Eye (tissue), 1 donor: ENCODE measurements at places on chromosomes 5 and 9.

GRCh38 chr5:109992264-109992915, 302.7 kb downstream of the MAN2A1 start:
- DNase-seq: no peak

GRCh38 chr5:145678255-145678654, 156.9 kb downstream of the PRELID2 start:
- DNase-seq: no peak

GRCh38 chr9:93033531-93033930, 25.0 kb upstream of the SUSD3 start:
- peak; percentile 76 for DNase-seq

- DNase-seq: no peak
Measured at GRCh38 chr5:74085186-74085585, 459.2 kb downstream of the ARHGEF28 start.

DNA sequence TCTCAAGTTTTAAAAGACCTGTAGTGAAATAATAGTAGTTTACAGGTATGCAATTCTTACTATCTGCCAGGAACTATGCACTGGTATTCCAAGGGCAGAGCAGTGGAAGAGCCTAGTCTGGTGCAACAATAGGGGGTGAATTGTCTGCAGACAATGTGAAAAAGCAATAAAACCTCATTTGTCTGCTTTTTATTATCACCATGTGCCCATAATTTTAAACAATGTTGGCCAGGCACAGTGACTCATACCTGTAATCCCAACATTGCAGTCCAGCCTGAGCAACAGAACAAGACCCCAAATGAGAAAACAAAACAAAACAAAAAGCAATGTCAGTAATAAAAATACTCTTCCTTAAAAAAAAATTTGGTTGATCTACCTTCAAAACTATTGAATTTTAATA, 12.2 kb upstream of the SLC44A1 start:
- no peak for DNase-seq

GRCh38 chr9:93670208-93671019, 94.0 kb downstream of the PHF2 start:
- DNase-seq: peak; percentile 73

- DNase-seq: no peak
Measured at GRCh38 chr5:137621306-137621705, 114.6 kb downstream of the KLHL3 start.
